ENCODE measurements at places on chromosomes 2 and 18. TPM values are rescaled to one million over a fixed set of nuclear protein-coding genes. Genes with fewer than 3 reads are reported as not detected.

Gene MRPL53
- 33.5 TPM for polyA plus RNA-seq

- DNase-seq: no peak
These were observed 346.3 kb downstream of the LRATD1 start for GRCh38 chr2:14978845-14979244.

- no peak for DNase-seq
These were observed 1431.7 kb upstream of the PIK3C3 start for GRCh38 chr18:40523287-40523686.

Gene ANO7
- 2.6 TPM for polyA plus RNA-seq

Data from left lung (tissue), 14 donors.